ENCODE measurements at places on chromosomes 13 and 19.

- DNase-seq = no peak
These were observed 9.8 kb downstream of the DAZAP1 start for GRCh38 chr19:1417145-1417544.

- DNase-seq = no peak
These were observed 94.1 kb downstream of the PCCA start for GRCh38 chr13:100182900-100183490.

- DNase-seq = no peak
These were observed 1031.0 kb upstream of the PCDH9 start for GRCh38 chr13:68261105-68261504.

DNA sequence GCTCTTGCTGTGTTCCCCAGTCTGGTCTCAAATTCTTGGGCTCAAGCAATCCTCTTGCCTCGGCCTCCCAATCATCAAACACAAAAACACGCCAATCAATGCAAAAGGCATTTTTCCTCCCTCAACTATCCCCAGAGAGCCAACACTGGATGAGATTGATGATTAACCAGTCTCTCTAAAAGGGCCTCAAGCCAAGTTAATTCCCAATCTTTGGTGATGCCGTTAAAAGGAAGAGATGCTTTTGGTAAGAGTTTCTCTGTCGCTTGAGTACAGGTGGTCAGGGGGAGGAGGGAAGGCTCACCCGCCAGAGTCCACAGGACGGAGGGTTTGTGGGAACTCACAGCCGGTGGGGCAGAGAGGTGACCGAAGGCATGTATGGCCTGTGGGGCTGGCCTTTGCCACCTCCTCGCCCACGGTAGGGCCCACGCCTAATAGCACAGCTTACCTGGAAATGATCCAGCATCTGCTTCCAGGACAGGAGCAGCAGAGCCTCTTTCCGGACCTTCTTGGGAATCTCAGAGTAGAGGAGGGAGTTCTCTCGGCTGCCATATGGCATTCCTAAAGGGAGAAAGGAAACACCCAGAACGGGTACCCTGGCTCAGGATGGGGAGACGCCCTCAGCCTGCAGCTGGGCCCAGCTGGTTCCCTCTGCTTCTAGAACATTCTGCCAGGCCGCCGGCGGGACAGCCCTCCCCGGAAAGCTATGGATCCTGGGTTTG is 18.1 kb downstream of the DPP9 start:
- DNase-seq = no peak
